Suppressor macrophage (primary cell): ENCODE measurements at places on chromosomes 5 and 9.

DNA sequence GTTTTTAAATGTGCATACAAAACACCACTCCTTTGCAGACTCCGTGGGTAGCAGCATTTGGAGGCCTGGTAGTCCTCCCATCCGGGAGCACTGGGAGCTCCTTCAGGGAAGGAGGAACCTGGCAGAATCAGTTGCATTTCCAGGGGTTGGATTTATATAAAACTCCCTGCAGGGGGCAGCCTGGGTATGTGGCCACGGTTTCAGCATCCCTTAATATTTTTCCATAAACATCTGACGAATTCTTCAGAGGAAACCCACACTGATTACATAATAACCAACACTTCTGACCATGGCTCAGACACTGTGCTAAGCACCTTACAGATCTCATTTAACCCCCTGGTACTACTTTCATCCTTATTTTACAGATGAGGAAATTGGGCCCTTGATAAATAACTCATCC, 6.1 kb upstream of the AFAP1L1 start:
- DNase-seq: peak; percentile 63

GRCh38 chr9:4665357-4665756, 923 bp downstream of the SPATA6L start:
- DNase-seq: no peak

DNA sequence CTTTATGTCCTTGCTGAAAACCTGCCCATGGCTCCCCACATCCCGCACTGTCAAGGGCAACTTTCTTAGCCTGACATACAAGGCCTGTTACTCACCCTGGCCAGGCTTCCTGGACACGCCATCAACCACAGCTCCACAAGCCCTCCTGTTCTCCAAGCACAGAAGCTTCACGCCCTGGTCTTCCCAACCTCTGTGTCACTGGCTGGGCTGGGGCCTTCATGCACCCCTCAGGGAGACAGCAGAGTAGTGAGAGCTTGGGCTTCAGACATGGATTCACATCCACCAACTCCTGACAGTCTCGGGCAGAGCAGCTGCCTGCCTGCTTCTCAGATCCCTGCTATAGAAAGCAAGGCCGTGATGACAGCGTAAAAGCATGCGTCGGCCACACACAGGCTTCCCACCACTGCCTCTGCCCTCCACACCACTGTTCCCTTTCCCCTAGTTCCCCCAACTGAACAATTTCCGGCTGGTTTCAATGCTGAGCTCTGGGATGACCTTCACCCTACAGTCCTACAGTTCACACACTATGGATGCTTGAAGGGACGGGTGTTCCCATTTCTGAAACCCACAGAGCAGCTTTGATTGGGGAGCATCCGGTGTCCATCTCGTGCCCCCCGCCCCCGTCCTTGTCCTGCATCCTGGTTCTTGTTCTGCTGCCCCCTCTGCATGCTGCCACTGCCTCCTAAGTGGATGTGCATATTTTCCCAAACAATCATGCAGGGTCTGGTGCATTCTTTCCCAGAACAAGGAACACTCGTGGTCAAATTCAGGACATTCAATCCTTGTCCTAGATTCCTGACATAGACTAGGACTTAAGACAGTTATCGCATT, 33.4 kb upstream of the ADAMTS2 start:
- DNase-seq: no peak

DNA sequence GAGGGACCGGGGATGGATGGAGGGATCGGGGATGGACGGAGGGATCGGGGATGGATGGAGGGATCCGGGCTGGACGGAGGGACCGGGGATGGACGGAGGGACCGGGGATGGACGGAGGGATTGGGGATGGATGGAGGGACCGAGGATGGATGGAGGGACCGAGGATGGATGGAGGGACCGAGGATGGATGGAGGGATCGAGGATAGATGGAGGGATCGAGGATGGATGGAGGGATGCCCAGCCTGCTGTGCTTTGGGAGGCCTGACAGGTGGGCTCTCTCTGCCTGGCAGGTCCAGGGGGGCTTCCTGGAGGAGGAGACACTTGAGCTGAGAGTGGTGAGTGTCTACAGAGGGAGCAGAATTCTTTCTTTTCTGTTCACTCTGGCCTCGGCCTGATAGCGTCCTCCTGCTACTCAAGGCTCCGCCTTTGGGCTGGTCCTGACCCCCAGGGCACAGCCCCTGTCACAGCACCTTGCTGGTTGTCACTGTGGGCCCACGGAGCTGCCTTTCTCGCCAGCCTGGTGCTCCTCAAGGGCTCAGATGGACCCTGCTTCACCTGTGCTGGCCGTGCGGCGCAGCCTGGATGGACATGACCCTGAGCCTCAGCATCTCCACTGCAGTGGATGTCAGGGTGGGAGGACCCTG, 42.2 kb upstream of the RNF130 start:
- DNase-seq: no peak

GRCh38 chr9:102209176-102209575, 470.7 kb upstream of the GRIN3A start:
- no peak for DNase-seq

GRCh38 chr5:136491806-136492205, 126.5 kb upstream of the TRPC7 start:
- no peak for DNase-seq

- DNase-seq: no peak
Observed at GRCh38 chr5:141973871-141974595, 5.1 kb downstream of the RNF14 start.

- no peak for DNase-seq
Observed at GRCh38 chr5:107196500-107197059, 474.2 kb downstream of the EFNA5 start.

GRCh38 chr9:37504605-37505004, 18.9 kb downstream of the POLR1E start:
- no peak for DNase-seq

GRCh38 chr9:97524424-97524823, 23.0 kb downstream of the TMOD1 start:
- no peak for DNase-seq

- DNase-seq: no peak
Observed at GRCh38 chr5:124401476-124402143, 344.8 kb downstream of the ZNF608 start.
